ENCODE measurements at places on chromosomes 2 and 18.

GRCh38 chr2:3349211-3349693 lies 28.4 kb downstream of the EIPR1 start:
- DNase-seq: no peak

GRCh38 chr18:25005541-25006403 lies 346.2 kb downstream of the ZNF521 start:
- DNase-seq: no peak

DNA sequence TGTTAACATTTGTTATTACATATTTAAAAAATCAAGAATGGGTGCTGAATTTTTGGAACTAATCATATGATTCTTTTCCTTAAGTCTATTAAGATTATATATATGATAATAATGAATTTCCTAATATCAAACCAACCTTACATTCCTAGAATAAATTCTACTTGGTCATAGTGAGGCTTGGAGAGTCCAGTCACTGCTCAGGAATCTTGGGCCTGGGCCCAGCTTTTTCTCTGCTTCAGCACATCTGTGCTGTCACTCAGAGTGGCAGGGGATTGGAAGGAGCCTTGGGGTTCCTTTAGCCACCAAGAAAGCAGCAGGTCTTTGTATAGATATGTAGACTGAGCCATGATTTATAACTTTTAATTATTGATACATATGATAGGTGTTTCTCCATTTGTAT lies 19.9 kb upstream of the ZAP70 start:
- no peak for DNase-seq

DNA sequence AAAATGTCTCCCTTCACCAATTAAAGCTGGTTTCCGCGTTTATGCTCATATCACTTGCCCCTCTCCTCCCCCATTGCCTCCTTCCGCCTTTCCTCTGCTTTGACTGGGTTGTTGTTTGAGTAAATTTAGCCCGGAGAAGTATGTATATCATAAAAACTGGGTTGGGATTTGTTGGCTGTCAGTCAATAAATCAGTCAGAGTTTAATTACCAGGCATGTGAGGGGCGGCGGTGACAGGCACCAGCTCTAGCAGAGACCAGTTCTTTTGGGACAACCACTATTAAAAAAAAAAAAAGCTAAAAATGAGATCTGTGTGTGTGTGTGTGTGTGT lies 382.4 kb upstream of the SMIM21 start:
- DNase-seq: no peak

DNA sequence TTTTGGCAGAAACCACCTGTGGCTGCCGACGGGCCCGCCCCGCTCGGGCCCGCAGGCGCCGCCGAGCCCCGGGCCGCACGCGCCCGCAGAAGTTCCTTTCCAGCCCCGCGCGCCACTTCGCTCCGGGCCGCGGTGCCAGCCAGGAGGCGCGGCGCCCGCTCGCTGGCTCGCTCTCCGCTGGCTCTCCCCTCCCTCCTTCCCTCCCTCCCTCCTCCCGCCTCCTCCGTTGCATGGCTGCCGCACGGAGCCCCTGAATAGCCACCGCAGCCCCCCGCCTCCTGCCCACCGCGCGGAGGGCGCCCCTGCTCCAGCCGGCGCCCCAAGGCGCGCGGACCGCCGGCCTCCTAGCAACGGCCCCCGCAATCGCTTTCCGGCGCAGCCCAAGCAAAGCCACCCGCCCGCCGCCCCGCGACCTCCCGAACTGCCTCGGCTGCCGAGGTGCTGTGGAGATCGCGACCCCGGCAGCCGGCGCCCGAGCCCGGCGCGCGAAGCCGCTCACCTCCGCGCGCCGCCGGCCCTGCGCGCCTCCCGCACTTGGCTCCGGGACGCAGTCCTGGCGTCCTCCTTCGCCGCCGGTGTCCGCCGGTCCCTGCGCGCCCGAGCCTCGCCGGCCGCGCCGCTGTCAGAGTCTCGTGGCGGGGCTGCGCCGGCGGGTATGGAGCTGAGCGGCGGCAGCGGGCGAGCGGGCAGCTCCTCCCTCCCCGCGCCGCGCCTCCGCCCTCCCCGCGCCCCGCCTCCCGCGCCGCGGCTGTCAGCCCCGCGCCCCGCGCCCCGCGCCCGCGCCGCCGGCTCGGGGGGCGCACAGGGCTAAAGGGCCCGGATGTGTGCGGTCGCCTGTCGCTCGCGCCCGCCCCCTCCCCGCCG lies at the start of gene ZBTB7C:
ZBTB7C (minus strand) TSS at position 657 of the 864 bp plus-strand sequence.
- no peak for DNase-seq

DNA sequence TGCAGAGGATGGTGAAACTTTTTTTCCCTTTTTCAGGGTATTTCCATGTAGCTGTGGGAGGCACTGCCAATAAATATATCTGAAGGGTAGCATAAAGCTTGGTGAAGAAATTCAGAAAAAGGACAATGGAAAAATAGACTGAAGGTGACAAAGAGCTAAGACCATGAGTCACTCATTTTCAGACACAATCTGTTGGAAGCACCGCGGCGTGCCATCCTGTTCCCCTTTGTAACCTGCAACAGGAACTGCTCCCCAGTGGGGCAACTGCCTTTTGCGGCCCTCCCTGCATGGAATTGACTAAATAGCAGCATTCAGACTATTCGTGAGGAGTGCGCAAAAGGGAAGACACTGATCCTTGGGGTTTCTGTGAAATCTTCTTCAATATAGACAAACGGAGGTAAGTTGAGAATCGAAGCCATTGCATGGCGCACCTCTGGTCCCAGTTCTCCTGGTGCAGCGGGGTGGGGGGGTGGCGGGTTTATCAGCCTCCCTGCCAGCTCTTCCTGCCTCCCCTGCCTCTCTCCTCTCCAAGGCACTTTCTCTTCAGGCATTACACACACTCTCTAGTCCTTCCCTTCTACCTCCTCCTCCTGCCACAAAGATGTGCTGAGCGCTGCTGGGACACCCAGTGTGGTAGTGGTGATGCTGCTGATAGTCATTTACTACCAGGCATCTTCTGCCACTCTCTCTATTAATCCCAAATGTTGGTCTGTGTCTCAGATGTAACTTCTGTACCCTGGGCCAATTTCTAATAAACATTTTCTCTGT lies 126.2 kb upstream of the TMEM200C start:
- no peak for DNase-seq

GRCh38 chr2:30147196-30147714 lies 448 bp downstream of the YPEL5 start:
- DNase-seq: no peak

GRCh38 chr18:13382366-13382953 lies 163.9 kb downstream of the LDLRAD4 start:
- DNase-seq: peak; percentile 27

- DNase-seq: no peak
Observed at GRCh38 chr18:61541673-61542072, 208.4 kb downstream of the CDH20 start.

DNA sequence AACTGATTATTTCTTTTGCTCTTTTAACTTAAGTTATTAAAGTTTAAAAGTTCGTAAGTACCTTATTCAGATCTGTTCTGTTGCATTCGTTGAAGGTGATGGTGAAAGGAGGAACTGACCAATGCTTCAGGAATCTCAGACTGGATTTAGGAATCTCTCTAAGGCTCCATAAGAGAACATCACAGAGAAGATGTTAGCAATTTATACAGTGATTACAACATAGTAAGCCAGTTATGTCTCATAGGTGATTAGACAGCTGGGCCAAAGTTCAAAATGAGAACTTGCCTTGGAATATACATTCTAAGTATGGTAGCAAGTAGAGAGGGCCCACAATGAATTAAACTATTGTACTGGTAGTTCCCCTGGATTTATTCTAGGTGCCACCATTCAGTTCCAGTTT lies 3.2 kb downstream of the MARS2 start:
- peak; percentile 44 for DNase-seq

GRCh38 chr2:78876316-78876688 lies 149.2 kb upstream of the REG3G start:
- no peak for DNase-seq

- no peak for DNase-seq
Observed at GRCh38 chr2:117330641-117331040, 483.9 kb upstream of the DDX18 start.

DNA sequence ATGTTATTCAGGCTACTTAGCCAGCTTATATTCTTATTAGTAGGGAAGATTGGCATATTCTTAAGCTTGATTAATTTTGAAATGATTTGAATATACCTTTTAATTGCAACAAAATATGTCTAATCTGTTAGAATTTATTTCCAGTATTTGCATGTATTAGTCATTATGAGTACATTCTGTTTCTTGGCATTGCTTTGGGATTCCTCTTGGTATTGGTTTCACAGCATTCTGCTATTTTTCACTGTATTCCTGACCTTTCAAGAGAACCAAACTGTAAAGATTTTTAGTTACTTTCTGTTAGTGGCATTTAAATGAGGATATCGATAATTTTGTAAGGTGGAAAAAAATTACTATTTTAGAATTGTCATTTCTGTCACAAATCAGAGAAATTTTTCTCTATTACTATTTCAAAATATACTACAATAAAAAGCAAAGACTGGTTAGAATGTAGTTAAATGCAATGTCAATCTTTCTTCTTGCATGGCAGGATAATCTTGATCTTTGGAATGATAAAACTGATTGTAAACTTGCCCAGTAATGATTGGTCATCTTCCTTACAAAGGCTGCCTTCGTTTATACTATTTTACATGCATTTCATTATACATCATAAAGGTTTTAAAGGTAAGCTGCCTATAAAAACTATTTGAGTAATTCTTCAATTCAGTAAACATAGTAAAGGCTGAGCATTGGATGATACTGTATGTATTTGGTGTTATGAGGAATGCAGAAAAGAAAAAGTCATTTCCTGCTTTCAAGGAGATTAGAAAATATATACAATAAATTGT lies 86.1 kb downstream of the SLC4A10 start:
- no peak for DNase-seq

- DNase-seq: no peak
Observed at GRCh38 chr2:74179063-74179865, 585 bp upstream of the MOB1A start.

DNA sequence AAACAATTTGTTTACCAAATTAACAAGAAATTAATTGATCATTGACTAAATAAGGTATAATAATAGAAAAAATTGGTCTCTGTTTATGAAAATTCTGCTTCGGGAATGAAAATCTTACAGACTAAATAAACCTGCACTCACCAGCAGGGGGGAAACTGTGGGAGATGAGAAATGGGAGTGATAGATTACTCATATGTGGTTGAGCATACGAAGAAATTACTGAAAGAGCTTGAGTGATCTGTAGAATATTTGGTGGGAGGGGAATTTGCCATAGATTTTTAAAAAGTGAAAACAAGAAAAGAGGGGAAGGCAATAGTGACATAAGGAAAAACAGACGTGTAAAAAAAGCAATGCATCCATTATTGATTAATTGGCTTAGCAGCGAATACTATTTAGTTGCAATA lies 2.2 kb downstream of the HMSD start:
- no peak for DNase-seq

- peak; percentile 97 for DNase-seq
Observed at GRCh38 chr2:66839551-66840320, 404.8 kb downstream of the MEIS1 start.

DNA sequence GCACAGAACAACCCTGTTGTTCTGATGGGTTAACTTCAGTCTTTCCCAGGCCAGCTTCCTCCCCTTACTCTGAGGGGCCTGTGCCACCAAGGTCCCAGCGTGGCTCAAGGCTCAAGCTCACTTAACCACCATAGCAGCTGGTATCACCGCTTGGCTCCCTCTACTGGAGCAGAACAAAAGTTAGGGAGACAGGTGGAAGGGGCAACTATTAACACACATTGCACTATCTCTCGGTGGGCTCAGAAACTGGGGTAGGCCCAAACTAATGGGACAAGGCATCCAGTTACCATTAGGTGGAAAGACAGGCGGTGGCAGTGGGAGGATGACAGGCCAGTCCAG lies 88.7 kb upstream of the ATL2 start:
- DNase-seq: no peak

- DNase-seq: no peak
Observed at GRCh38 chr18:61738488-61738887, 154.3 kb downstream of the RNF152 start.

GRCh38 chr2:173252581-173252980 lies 102.1 kb upstream of the CDCA7 start:
- DNase-seq: no peak

DNA sequence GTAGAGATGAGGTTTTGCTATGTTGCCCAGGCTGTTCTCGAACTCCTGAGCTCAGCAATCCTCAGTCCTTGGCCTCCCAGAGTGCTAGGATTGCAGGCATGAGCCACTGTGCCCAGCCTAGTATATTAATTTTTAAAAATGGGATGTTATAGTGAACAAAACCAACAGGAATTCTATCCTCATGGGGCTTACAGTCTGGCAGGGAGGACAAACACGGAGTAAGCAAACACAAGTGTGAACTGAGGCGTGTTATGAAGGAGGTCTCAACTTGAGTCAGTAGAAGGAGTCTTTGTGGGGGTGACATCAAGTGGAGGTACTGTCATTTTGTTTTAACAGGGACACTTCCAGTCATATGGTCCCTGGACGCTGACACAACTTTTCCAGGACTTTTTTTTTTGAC lies 33.1 kb downstream of the EMILIN2 start:
- DNase-seq: no peak

DNA sequence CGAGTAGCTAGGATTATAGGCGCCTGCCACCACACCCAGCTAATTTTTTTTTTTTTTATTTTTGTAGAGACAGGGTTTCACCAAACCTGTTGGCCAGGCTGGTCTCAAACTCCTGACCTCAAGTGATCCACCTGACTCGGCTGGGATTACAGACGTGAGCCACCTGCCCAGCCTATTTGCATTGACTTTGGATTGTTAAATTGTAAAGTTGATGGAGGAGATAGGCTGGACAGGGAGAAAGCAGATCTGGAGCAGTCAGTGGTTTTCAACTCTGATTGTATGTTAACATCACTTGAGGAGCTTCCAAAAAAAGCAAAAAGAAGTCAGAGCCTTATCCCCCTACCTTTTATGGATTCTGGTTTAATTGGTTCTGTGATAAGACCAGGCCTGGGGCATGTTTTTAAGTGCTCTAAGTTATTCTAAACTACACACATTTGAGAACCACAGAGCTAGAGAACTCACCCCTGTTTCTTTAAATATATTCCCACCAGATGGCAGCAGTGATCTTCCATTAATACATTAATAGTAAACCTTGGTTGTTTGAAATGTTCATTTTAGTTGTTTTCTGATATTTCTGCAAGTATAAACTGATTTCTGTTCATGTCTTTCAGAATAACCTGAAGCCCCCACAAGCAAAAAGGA lies 7.5 kb downstream of the C2orf49 start:
- DNase-seq: peak; percentile 10

- DNase-seq: peak; percentile 20
Observed at GRCh38 chr18:47215554-47216138, 35.8 kb downstream of the SKOR2 start.

DNA sequence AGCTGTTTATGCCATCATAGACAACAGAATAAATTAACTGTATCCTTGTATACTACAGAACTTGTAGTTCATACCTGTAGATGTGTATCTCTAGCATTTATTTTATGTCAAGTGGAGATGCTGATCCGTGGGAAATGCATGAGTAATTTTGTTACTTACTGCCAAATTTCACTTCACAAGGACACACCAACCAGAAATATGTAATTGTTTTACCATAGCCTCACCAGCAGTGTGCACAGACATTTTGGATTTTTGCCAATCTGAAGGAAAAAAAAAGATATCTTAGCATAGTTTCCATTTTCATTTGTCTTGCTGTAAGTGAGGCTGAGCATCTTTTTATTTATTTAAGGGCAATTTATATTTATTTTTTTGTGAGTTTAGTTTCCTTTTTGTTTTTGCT lies 265.1 kb upstream of the OSR1 start:
- peak; percentile 54 for DNase-seq

- DNase-seq: no peak
Observed at GRCh38 chr18:6435731-6436130, 21.0 kb upstream of the L3MBTL4 start.
